Stimulated activated CD4-positive, alpha-beta T cell treated with anti-CD3 and anti-CD28 coated beads, Interleukin-15, amount 100 ng/mL, for 48 hours (primary cell): ENCODE measurements at places on chromosomes 1 and 21.

- no peak for DNase-seq
Measured at GRCh38 chr1:106620521-106620954, 435.9 kb upstream of the PRMT6 start.

GRCh38 chr1:200172311-200172710 is 144.8 kb downstream of the NR5A2 start:
- DNase-seq: no peak

DNA sequence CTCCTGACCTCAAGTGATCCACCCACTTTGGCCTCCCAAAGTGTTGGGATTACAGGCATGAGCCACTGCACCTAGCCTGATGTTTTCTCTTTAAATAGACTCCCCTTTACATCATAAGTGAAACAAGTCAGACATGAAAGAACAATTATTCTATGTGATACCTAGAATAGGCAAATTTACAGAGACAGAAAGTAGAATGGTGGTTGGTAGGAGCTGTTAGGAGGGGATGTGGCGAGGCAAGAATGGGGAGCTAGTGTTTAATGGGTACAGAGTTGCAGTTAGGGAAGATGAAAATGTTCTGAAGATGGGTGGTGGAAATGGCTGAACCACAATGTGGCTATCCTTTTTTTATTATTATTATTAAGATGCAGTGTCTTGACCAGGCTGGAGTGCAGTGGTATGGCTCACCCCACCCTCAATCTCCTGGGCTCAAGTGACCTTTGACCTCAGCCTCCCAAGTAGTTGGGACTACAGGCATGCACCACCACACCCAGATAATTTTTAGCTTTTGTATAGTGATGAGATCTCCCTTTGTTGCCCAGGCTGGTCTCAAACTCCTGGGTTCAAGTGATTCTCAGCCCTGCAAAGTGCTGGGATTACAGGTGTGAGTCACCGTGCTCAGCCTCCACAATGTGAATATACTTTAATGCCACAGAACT is 28.4 kb downstream of the ELF3 start:
- no peak for DNase-seq

GRCh38 chr1:41608211-41608610 is 123.7 kb upstream of the EDN2 start:
- DNase-seq: no peak

DNA sequence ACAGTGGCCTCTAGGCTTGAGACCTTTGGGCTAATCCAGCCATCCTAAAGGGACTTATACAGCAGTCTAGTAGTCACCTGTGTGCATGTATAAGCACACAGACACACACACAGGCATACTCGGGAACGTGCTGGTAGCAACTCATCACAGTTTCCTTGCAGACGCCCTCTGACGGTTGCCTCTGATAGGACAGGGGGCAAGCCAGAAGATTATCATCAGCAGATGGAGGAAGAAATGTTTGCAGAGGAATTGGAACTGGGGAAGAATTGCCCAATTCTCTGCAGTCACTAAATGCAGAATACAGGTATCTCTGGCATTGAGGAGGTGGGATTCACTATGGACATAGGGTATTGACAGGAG is 222.2 kb downstream of the C1orf94 start:
- DNase-seq: no peak

GRCh38 chr1:51058858-51059257 is 43.2 kb upstream of the C1orf185 start:
- no peak for DNase-seq

GRCh38 chr1:204885790-204886189 is 15.1 kb downstream of the NFASC start:
- no peak for DNase-seq

GRCh38 chr21:25733859-25734653 is 648 bp downstream of the ATP5PF start:
- DNase-seq: peak; percentile 22

DNA sequence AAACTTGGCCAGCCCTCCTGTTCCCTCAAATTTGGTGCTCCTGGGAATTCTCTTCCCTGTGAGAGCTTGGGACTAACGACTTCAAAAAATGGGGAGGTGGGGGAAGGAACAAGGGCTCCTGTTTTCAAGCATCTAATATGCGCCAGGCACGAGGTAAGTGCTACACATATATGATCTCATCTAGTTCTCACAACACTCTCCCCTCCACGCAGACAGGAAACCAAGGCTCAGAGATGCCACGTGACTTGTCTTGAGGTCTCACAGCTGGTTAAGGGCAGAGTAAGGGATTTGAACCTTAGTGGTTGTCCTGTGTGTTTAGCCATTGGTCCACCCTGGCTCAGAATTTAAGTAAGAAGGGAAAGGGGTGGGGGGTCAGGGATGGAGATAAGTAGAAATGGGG is 125.9 kb downstream of the DMRTB1 start:
- no peak for DNase-seq

- no peak for DNase-seq
Measured at GRCh38 chr1:176110203-176110602, 96.9 kb downstream of the COP1 start.

GRCh38 chr1:23408797-23409290 is 15.7 kb downstream of the TCEA3 start:
- no peak for DNase-seq

DNA sequence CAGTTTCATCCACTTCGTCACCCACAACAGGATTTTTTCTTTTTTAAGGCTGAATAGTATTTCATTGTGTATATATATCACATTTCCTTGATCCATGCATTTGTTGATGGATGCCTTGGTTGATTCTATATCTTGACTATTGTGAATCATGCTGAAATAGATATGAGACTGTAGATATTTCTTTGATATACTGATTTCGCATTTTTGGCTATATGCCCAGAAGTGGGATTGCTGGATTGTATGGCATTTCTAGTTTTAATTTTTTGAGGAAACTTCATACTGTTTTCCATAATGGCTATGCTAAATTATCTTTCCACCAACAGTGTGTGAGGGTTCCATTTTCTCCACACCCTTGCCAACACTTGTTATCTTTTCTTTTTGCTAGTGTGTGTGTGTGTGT is 5.0 kb downstream of the GUCA2B start:
- no peak for DNase-seq

DNA sequence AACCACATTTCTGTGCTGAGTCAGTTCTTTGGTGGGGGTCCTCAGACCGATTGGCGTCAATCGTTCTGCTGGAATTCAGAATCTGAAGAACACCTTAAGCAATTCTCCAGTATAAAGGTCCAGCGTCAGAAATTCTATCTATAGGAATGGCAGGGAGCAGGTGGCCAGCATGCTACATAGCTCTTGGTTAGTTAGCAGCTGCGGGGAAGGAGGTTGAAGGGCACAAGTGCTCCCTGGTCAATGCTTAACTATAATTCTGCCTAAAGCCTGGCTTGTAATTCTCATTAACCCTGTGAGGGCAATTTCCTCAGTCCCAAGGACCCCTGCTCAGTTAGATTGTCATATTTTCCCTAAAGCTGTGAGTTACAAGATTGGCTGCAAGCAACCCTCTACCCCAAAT is 54.3 kb upstream of the GALNT2 start:
- no peak for DNase-seq

- no peak for DNase-seq
Measured at GRCh38 chr1:205458777-205459566, 3.1 kb upstream of the BLACAT1 start.

- no peak for DNase-seq
Measured at GRCh38 chr21:42499444-42500112, 3.6 kb upstream of the RSPH1 start.
